ENCODE measurements at places on chromosomes 4 and X.
A peak's percentile ranks its signal among the peaks of the same experiment; 100 is the strongest.

DNA sequence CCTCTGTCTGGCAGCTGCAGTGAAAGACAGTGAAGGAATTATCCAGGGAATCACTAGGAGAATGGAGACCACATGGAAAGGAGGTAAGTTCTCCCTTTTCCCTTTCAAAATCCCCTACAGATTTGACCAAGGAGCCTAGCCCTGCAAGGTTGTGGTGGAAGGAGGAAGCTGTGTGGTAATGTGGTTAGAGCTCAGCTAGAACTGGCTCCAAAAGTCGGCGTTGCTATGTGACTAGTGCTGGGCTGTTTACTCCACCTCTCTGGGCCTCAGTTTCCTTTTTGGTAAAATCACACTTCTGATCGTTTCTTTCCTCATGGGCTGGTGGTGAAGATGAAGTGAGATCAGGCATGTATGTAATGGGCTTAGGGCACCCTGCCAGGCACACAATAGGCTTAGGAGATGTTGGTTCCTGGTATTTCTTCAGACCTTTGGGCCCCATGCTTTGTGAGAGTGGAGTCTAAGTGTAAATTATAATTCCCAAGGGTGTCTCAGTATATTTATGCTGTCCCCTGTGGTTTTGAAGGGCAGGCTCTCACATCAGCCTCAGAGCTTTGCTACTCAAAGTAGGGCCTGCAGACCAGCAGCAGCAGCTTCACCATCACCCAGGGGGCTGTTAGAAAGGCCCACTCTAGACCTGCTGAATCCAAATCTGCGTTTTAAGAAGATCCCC is 183.7 kb upstream of the BCOR start:
- DNase-seq = no peak

GRCh38 chr4:8696369-8697127 is 104.0 kb downstream of the CPZ start:
- DNase-seq = no peak

- peak; percentile 33 for DNase-seq
Measured at GRCh38 chr4:37434469-37434868, 189.9 kb downstream of the NWD2 start.

- no peak for DNase-seq
Measured at GRCh38 chr4:8652181-8653078, 59.9 kb downstream of the CPZ start.

- DNase-seq = no peak
Measured at GRCh38 chr4:4875147-4875546, 15.7 kb downstream of the MSX1 start.

GRCh38 chr4:153929675-153930074 is 140.8 kb upstream of the SFRP2 start:
- no peak for DNase-seq

DNA sequence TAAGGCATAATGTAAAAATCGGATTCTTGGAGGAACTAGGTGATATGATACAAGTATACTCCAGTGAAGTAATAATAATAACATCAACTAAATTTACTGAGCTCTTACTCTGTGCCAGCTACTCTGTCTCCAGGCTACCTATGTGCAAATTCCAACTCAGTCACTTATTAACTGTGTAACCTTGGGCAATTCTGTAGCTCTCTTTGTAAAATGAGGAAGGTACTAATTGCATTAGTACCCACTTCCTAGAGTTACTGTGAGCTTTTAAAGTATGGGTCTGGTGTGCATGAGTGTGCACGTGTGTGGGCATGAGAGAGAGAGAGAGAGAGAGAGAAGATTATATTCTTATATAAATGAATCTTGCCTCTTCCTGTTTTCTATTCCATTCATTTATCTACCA is 169.9 kb downstream of the KCNIP4 start:
- no peak for DNase-seq

DNA sequence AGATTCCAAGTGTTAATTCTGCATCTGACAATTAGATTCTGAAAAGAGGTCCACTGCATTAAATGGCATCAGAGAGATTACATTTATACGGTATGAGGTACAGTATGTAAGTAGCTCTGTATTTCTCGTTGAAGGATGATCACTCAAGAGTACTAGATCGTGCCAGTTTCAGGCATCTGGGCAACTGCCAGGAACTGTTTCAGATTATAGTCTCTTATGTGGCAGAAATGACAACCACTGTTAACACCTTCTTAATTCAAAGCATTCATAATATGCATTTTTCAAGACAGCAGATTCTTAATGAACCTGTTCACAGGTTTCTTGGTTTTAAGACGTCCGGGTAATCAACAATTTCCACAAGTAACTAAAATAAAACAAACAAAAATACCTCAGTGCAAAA is 1.6 kb downstream of the ANKRD50 start:
- DNase-seq = no peak

GRCh38 chr4:48012824-48013223 is 3.7 kb downstream of the CNGA1 start:
- DNase-seq = no peak

DNA sequence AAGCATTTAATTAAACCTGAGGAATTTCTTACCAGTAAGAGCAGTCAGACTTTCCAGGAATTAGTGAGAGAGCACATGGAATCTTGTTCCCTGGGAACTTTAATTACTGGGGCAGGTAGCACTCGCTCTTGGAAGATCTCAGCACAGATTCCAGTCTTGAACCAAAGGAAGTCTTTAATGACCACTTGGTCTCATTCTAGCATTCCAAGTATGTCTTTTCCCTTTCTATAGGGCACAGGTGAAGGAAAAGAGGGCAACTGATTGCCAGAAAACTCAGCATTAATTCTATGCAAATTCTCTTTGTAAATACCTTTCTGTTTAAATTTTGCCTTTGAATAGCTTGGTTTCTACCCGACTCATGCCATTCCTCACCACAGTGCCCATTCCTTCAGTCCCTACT is 236.6 kb downstream of the LDB2 start:
- no peak for DNase-seq

DNA sequence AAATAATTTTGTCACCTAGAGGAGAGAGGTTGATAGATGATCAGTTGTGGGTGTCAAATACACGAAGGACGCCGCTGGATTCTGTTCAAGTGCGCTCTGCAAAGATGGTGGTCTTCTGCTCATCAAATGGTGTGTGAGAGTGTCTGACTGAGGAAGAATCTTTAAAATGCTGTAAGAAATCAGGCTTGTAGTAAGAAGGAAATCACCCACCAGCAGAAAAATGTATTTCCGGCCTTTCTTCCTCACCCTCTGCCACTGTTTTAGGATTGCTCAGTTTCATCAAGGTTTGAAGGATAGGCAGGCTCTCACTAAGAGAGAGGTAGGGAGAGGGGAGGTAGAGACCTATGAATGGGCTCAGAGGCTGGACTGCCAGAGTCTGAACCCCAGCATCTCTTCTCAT is 28.7 kb downstream of the RHOH start:
- DNase-seq = no peak

- DNase-seq = peak; percentile 84
Measured at GRCh38 chr4:176271749-176272148, 2.7 kb upstream of the ASB5 start.

- DNase-seq = no peak
Measured at GRCh38 chrX:39335513-39336235, 534.4 kb downstream of the MID1IP1 start.

GRCh38 chrX:136866337-136867095 is 14.0 kb downstream of the RBMX start:
- DNase-seq = no peak

DNA sequence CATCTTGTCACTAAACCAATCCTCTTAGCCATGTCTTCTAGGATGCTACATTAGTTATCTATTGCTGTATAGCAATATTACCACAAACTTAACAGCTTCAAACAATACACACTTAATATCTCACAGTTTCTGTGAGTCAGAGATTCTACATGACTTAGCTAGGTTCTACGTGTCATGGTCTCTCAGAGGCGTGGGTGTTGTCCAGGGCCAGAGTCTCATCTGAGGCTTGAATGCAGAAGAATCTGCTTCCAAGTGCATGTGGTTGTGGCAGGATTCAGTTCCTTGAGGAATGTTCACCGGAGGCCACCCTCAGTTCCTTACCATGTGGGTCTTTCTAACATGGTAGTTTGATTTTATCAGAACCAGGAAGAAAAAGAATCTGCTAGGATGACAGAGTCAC is 26.4 kb downstream of the PPP1R2C start:
- peak; percentile 53 for DNase-seq

DNA sequence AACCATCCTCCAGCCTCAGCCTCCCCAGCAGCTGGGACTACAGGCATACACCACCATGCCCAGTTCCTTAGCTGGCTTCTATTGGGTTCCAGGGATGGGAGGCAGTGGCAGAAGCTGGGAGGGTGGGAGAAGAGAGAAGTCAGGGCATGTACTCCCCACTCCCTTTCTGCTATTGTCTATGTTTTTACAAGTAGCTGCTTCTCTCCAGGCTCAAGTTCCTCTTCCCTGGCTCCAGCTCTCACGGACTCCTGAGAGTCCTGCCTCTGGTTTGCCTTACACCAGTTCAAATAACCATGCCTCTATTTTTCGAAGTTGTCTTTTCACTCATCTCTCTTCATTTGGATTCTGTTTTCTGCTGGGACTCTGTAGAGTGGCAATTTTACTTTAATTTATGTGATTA is 2.9 kb downstream of the TBC1D9 start:
- no peak for DNase-seq
